SK-N-MC (cell line): ENCODE measurements at places on chromosomes 3 and 15.

DNA sequence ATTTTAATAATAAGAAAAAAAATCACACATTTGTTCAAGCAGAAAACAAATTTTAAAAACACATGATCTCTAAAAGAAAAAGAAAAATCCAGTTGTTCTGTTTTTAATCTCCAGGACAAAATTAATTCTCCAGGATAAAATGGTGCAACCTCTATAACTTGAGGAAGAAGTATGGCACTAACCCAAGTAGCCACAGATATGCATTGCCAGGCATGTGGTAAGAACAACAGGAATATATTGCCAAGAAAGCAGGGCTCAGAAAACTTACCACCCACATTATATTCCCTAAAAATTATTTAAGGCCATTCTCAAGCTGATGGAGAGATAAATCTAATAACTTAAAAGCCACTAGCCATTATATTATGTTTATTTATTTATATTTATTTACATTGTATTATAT is 295.7 kb upstream of the TMCO5A start:
- no peak for DNase-seq

- no peak for DNase-seq
These were observed 145.4 kb downstream of the ERC2 start for GRCh38 chr3:56322862-56323261.

- no peak for DNase-seq
These were observed 312.0 kb upstream of the CCDC54 start for GRCh38 chr3:107065094-107065861.

GRCh38 chr15:97071668-97072067 is 741.2 kb downstream of the NR2F2 start:
- no peak for DNase-seq

DNA sequence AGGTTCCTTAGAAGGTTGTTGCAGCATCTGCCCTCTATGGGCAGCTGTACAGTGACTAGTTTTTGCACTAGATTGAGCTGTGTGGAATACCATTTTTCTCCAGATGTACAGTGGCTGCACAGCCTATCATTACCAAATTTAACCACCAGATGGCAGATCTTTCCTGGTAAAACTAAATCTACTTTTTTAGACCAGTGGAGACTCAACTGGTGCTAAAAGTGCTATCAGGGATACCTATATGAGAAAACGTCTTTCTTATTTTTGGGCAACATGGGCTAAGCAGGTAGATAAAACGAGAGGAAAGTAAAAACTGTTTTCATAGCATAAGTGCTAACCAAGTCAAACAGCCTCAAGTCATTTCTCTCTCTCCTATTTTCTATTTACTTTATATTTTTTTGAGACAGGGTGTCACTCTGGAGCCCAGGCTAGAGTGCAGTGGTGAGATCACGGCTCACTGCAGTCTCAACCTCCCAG is 21.2 kb downstream of the IGSF10 start:
- DNase-seq = peak; percentile 95

- DNase-seq = no peak
These were observed 222.3 kb upstream of the EIF1B start for GRCh38 chr3:40086890-40087883.

DNA sequence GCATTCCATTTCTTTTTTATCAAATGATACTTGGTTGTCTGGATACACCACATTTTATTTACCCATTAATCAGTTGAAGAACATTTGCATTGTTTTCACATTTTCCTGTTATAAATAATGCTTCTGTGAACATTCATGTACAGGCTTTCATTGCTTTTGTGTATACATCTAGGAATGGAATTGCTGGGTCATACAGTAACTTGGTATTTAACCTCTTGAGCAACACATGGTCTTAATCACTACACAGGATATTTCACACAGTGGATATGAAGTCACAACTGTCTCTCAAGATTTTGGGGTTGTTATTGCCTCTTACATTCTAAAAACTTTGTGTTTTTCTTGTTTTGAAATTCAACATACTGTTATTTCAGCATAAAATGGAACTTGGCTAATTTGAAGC is 48.2 kb downstream of the C3orf85 start:
- DNase-seq = no peak

DNA sequence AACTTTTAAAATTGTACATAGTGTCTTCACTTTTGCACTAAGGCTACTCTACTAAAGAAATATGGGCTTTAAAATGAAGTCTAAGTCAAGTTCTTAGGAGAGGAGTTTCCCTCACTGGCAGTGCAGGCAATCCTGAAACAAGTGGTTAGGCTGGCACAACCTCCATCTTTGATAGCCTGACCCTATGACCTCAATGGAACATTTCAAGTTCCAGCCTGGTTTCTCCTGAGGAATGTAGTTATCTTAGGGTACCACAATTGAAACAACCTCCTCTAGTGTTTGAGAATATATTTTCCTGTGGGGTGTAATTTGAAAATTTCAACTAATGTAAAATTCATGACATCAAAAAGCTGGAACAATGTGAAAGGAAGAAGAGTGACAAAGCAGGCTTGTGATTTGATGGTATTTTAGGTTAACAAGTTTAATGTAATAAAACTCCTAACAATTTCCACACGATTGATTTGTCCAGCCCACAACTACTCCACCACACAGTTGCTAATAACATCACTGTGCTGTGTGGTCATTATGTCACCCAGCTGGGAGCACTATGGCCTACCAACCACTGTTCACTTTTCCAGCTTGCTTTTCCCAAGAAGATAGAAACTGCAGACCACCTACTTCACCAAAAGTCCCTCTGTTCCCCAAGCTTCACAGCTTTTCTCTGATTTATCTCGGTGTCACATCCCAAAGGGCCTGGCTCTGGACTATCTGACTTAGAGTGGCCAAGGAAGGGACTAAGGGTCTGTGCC is 1.8 kb downstream of the WWTR1 start:
- no peak for DNase-seq

- DNase-seq = no peak
These were observed 61.8 kb downstream of the SLC9A9 start for GRCh38 chr3:143786219-143787191.

DNA sequence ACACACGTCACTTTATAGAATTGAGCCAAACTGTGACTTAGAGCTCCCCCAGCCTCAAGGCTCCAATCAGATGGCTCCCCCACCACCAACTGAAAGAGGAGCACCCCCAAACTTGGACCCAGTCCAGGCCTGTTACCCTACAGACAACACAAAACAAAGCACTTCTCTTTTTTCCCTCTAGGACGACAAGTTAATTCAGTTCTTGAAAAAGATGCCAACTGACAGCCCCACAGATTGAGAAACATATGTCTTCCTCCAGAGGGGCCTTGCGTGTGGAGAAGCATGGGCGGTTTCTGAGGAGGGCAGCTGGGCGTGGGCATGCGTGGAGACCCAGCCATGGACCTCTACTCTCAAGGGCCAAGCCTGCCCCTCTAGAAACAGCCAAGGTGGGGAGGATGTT is 229.5 kb downstream of the SHQ1 start:
- DNase-seq = no peak

DNA sequence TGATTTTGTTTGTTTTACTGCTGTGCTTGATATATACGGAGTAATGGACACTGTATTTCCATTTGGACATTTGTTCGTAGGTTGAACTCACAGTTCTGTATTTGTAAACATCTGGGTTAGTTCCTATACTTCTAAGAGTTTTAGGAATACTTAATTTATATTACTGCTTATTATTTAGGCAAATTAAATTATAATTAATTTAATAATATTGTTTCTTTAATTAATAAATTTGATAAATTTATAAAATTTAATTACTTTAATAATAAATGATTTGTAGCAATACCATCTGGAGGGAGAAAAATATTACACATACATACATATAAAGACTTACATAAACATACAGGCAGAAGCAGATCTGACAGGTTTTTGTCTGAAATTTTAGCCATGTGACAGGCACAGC is 14.5 kb upstream of the B4GALT4 start:
- no peak for DNase-seq

DNA sequence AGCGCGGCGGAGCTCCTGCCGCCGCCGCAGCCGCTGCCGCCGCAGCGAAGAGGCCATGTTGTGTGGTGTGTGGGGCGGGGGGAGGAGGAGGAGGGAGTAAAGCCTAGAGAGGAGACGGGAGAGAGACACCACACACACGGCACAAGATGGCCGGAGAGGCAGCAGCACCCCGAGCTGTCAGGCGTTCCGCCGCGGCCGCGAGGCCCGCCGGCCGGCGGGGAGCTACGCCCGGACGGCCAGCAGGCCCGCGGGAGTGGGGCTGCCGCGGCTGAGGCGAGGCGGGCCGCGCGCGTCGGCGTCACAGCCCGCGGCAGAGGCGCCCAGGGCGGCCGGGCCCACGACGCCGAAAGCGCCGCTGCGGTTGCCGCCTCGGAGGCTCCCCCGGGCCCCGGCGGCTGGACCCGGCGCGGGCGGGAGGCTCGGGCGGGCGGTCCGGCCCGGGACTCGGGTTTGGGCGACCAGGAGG is 17.4 kb upstream of the CHD2 start:
- DNase-seq = no peak

DNA sequence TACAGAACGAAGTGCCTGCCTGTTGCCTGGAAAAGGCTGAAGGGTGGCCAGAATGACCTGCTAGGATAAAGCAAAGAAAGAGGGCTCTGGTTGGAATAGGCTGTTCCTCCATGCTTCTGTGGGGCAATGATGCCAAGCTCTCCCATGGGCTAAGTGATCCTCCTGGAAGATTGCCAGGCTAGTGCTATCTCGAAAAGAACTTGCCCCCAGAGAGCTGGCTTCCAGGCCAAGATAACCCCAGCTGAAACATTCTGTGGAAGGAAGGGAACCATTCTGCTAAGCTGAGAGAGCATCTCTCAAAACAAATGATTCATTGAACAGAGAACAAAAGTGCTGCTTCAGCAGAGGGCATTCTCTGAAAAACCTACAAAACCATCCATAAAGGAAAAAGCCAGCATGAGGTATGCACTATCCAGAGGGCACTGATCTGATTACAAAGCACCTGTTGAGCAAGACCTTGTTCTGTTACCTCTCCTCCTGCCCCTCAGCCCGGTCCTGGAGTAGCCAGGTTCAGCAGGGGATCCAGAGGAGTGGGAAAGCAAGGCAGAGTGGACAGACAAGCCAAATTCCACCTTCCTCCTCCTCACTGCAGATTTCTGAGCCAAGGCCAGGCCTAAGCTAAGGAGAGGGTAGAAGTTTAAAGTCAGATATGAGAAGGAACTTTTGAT is 31.9 kb upstream of the SPRED1 start:
- DNase-seq = no peak

- no peak for DNase-seq
These were observed 8.0 kb upstream of the ANKRD28 start for GRCh38 chr3:15805756-15806266.

DNA sequence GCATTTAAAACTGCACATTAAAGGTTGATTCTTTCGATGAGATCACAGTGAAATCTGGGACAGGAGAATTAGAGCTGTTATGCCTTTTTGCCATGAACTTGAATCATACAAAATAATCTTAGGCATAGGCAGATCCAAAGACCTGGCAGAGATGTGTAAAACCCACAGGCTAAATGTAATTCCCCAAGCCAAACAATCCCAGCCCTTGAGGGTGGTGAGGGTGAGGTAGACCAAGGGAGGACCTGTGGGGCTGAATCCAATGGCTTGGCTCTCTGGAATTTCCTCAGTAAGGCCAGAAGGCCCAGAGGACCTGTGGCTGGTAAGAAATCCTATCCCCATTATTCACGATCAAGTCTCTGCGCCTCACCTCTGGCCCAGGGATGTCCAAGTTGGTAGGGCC is 80.5 kb upstream of the MEX3B start:
- no peak for DNase-seq

DNA sequence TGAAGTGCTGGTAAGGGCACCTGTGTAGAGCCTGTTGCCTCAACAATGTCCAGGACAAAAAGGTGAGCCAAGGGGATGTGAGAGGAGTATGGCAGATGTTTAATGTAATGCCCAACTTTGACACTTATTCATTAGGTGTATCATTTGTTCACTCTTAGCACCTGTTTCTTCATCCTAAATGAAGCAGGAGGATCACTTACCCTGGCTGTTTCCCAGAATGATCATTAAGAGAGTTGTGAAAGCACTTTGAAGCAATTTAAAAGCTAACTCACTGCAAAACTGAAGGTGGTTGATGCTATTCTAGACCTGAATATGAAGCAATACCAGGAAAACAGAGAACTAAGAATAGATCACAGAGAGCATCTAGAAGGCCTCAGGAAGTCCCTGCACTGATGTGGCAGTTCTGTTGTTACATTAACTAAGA is 3.4 kb upstream of the HHLA2 start:
- DNase-seq = no peak

DNA sequence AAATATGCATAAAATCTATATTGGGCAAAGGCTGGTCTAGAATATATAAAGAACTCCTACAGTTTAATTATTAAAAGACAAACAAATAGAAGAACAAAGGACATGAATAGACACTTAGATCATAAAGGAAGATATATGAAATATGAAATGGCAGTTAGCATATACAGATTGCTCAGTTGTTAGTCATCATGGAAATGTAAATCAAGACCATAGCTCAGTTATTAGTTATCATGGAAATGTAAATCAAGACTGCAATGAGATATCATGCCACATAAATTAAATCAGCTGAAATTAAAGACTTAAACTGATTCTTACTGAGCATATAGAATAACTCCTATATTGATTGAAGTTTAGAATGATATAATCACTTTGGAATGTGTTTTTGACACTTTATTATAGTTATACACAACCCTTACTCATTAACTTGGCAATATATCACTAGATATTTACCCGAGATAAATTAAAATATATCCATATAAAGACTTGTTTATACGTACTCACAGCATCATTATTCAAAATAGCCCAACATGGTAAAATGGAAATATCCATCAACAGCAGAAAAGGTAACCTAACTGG is 45.2 kb upstream of the GOLGA8B start:
- DNase-seq = no peak

DNA sequence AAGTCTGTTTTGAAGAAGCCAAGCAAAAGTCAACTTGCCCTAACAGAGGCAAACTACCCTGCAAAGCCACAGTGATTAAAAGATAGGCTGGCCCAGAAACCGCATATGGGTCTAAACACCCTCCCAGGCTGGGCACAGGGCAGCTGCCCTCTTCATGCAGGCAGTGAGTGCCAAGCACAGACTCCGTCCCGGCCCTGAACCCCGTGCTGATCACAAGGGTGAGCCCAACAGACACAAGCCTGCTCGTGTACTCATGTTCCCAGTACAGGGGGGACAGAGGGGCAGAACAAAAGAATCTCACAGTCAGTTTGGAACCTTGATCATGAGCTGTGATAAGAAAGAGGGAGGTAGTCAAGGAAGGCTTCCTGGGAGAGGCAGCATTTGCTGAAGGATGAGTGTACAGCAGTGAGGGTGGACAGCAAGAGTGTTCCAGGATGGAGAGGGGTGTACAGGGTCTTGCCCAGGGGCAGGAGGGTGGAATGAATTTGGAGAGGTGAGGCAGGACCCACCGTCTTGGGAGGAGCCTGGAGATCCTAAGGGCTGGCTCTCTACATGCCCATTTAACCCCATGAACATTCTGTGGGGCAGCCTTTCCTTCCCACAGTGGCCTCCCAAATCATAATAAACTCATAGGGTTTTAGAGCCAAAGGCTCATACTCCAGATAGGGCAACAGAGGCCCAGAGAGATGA is 43.2 kb upstream of the PRR23E start:
- DNase-seq = no peak
